ENCODE measurements at places on chromosomes 13 and 19. TPM values are rescaled to one million over a fixed set of nuclear protein-coding genes. Genes with fewer than 3 reads are reported as not detected.
A peak's percentile ranks its signal among the peaks of the same experiment; 100 is the strongest.

Gene TEX26
- total RNA-seq, result not detected

DNA sequence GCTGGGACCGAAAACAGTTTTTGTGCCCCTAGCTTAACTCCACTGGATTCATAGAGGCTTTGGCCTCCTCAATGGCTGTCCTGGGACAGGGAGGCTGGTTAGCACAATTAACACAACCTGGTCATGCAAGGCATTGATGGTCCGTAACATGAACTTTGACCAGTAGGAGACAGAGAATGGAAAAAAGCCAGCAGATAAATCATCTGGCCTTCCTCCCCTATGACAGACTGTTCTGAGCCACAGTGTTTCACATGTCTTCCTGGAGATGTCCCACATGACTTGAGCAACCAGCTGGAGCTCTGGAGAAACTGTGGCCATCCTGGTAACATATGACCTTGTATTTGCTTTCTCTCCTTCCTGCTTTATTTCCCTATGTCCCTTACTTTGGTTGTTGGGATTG lies 244.2 kb downstream of the UQCRFS1 start:
- no peak for DNase-seq

DNA sequence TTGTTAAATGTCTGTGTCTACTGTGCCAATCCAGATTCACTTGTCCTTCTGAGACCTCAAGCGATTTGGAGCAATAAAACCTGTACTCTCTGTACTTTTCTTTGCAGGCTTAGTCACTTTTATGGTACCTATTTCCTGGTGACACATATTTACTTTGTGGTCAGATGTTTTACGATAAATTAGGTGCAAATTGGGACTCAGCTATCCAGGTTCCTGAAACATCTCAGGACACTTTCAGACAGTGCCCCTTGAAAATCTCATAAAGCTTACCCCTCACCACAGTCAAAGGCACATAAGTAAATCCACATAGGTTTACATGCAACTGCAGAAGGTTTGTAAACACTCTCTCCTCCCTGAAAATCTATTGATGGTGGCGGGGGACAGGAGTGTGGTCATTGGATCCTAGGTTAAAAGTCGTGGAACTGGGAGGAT lies 438.8 kb downstream of the EFNB2 start:
- DNase-seq, result no peak

DNA sequence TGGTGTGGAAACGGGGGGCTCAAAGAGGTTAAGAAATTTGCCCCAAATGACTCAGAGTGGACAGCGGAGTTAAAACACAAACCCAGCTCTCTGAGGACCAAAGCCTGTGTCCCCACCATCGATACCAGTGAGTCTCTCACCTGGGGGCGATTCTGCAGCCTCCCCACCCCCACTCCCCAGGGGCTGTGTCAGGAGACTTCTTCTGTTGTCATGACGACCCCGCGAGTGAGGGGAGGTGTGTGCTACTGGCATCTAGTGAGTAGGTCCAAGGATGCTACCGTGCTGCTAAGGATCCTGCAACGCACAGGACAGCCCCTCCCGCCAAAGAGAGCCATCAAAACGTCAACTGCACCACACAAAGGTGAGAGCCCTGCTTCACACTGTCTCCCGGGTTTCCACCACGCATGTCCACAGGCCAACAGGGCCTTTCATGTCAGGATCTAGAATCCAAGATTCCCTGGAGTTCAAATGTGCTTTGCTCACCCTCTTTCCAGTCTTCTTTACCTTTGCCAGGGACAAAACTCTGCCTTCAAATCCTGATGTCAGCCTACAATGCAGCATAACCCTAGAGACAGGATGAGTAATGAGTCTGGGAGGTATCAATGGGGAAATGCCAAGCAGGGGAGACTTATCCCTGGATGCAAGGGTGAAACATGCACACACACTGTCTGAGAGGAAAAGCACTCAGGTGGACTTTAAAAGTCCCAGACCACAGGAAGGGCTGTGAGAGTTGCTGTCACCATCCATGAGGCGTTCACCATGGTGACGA lies 3.9 kb downstream of the RANBP3 start:
- no peak for DNase-seq

DNA sequence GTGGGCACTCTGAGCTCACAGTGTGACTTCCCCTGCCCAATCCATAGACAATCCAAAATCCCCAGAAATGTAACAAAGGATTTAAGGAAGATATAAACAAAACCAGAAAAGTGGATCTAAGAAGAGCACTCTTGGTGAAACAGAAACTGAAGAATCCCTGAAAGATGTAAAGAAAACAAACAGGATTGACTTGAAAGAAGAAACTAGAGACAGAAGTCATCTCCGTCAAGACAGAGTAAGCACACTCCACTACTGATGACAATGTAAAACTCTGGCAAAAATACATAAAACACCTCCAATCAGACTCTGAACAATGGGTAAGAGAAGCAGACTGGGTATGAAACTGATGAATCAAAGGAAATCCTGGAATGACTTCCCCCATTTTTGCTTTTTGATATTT lies 13.5 kb downstream of the TUBGCP3 start:
- no peak for DNase-seq

Gene S1PR2
- 12.8 TPM for total RNA-seq

DNA sequence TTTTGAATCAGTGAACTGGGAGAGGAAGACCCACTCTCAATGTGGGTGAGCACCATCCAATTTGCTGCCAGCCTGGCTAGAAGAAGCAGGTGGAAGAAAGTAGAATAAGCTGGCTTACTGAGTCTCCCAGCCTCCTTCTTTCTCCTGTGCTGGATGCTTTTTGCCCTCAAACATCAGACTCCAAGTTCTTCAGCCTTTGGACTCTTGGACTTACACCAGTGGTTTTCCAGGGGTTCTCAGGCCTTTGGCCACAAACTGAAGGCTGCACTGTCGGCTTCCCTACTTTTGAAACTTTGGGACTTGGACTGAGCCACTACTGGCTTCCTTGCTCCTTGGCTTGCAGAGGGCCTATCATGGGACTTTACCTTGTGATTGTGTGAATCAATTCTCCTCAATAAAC lies 804.2 kb upstream of the SLITRK1 start:
- no peak for DNase-seq

- DNase-seq, result no peak
Observed at GRCh38 chr13:49356223-49356622, 87.6 kb downstream of the CAB39L start.

- DNase-seq, result no peak
Observed at GRCh38 chr19:4584670-4585460, 25.4 kb upstream of the SEMA6B start.

Gene MOB3A
- 11.5 TPM for total RNA-seq

Gene KIRREL2
- 3.1 TPM for total RNA-seq

Gene TFDP1
- total RNA-seq, result 109 TPM

GRCh38 chr13:49046002-49046401 lies 70.3 kb downstream of the FNDC3A start:
- no peak for DNase-seq

DNA sequence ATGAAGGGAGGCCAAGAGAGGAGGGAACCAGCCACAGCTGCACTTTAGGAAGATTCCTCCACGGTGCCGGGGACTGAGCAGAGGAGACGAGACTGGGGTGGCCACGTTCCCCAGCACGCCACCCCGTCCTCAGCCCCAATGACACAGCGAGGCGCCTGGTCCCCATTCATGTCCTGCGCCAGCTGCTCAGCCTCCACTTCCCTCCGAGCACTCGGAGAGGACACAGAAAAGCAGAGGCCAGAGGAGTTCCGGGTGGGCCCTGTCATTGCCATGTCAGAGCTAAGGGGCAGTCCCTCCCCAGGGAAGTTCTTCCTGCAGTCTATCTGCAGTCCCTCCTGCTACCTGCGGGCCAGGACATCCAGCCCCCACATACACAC lies 53.2 kb upstream of the NFIC start:
- no peak for DNase-seq

Gene LRRC8E
- 4.8 TPM for total RNA-seq

Gene CCNE1
- total RNA-seq, result 40.2 TPM

DNA sequence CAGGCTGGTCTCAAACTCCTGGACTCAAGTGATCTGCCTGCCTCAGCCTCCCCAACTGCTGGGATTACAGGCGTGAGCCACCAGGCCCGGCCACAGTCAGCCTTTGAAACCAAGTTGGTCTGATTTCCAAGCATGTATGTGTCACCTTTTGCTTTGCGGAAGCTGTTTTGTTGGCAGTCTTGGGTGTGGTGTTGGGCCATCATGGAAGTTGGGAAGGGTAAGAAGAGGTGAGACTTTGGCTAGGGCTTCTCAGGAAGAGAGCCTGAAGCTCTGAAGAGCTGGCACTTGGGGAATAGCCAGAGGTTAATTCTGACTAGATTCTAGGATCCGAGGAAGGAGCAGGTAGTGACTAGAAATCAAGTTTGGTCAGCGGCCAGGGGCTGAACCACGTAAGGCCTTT lies 2.8 kb downstream of the RSPH6A start:
- no peak for DNase-seq

DNA sequence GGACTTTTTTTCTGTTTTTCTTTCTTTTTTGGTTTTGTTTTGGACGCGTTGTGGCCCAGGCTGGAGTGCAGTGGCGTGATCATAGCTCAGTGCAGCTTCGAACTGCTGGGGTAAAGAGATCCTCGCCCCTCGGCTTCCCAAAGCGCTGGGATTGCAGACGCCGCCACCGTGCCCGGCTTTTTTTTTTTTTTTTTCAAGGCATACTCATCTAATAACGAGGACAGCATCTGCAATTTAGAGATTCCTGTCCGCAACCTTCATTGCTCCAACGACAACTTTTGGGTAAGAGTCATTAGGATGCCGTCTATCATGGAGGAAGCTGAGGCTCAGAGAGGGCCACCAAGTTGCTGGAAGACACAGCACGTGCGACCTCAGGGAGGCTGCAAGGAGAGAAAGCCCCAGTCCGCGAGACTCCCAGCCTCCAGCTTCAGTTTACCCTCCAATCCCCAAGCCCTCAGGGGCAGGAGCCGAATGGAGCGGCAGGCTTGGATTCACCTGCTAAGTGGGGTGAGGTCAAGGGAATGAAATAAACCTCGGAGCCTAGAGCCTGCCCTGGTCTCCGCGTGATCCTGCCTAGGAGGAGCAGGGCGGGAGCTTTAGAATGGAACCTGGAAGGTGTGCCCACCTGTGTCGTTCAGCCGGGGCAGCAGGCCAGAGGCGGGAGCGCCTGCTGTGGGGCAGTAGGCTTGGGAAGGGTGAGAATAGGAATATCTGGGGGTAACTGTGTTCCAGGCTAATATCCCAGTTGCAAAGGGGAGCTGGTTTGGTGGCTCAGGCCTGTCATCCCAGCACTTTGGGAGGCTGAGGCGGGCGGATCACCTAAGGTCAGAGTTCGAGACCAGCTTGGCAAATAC lies 676 bp upstream of the POLRMT start:
- DNase-seq, result no peak

Gene MISP3
- total RNA-seq, result 0.72 TPM

Gene ADGRE3
- not detected for total RNA-seq

GRCh38 chr13:114087430-114087829 lies 45.0 kb downstream of the RASA3 start:
- no peak for DNase-seq

DNA sequence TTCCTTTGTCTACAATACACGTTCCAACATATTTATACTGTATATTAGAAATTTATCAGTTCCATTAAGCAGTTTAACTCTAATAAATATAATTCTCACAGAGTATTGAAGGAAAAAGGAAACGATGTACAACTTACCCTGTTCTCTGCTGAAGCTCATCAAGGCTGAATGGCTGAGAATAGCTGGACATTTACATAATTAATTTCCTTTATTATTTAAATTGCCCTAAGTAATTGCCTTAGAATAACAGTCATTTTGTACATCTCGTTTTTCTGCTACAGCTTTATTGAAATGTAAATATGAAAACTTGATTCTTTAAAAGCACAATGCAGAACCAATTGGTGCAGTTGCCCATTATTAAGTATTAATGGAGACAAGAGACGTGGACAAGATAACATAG lies 648.3 kb upstream of the ATXN8OS start:
- no peak for DNase-seq

GRCh38 chr13:71964491-71965100 lies 97.6 kb upstream of the DACH1 start:
- no peak for DNase-seq

DNA sequence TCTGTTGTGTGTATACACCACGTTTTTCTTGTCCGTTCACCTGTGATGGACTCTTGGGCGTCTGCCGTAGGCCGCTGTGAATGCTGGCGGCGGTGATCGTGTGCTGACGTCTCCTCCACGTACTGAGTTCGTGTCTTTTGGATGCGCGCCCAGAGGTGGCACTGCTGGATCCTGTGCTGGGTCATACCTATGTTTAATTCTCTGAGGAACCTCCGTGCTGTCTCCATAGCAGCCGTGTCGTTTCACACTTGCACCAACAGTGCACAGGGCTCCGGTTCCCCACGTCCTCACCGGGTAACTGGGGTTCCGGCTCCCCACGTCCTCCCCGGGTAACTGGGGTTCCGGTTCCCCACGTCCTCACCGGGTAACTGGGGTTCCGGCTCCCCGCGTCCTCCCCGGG lies 56.2 kb downstream of the ATP11A start:
- DNase-seq, result no peak

- peak; percentile 95 for DNase-seq
Observed at GRCh38 chr13:110455941-110456340, 105.6 kb downstream of the RAB20 start.

GRCh38 chr19:2138061-2138728 lies 13.2 kb downstream of the AP3D1 start:
- DNase-seq, result no peak
